NCI-H1092 (cell line): ENCODE measurements at places on chromosomes 11 and 22.

DNA sequence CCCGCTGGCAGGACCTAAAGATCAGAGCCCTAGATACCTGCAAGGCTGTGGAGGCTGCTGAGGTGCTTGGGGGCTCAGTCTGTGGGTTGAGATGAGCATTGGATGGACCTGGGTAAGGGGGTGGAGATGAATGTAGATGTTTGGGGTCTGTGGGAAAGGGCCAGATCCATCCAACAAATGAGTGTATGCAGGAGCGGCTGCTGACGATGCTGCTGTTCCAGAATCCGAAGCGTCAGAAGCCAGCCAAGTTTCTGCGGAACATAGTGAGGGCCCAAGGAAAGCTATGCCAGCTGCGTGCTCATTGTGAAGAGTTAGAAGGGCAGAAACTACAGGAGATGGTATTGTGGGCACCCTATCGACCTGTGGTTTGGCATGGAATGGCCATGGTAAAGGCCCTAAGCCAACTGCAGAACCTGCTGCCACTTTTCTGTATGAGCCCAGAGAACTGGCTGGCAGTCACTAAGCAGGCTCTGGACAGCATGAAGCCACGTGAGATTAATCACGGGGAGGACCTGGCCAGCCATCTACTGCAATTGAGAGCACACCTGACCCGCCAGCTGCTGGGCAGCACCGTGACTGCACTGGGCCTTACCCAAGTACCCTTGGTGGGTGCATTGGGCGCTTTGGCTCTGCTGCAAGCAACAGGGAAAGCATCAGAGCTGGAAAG lies 36.6 kb downstream of the RRP8 start:
- no peak for DNase-seq

GRCh38 chr11:24246715-24247114 lies 250.1 kb upstream of the LUZP2 start:
- DNase-seq: no peak

DNA sequence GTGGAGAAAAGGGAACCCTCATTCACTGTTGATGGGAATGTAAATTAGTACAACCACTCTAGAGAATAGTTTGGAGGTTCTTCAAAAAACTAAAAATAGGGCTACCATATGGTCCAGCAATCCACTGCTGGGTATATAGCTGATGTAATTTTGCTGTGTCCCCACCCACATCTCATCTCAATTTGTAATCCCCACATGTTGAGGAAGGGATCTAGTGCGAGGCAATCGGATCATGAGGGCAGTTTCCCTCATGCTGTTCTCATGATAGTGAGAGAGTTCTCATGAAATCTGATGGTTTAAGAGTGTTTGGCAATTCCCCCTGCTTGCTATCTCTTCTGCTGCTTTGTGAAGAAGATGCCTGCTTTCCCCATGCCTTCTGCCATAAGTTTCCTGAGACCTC lies 17.1 kb upstream of the OR52M1 start:
- DNase-seq: no peak

DNA sequence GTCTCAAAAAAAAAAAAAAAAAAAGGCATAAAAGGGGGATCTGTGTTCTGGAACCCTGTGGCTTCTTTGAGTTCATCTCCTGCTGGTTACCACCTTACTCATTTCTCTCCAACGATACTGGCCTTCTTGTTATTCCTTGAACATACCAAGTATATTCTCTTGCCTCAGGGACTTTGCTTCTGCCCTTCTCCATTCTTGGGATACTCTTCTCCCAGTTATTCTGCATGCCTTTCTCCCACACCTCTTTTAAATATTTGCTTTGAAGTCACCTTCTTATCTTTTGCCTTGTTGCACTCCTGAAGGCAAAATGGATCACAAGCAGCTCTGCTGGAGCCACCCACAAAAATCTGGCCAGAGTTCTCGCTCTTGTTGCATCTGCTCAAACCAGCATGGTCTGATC lies 76.0 kb upstream of the RRM1 start:
- DNase-seq: no peak

DNA sequence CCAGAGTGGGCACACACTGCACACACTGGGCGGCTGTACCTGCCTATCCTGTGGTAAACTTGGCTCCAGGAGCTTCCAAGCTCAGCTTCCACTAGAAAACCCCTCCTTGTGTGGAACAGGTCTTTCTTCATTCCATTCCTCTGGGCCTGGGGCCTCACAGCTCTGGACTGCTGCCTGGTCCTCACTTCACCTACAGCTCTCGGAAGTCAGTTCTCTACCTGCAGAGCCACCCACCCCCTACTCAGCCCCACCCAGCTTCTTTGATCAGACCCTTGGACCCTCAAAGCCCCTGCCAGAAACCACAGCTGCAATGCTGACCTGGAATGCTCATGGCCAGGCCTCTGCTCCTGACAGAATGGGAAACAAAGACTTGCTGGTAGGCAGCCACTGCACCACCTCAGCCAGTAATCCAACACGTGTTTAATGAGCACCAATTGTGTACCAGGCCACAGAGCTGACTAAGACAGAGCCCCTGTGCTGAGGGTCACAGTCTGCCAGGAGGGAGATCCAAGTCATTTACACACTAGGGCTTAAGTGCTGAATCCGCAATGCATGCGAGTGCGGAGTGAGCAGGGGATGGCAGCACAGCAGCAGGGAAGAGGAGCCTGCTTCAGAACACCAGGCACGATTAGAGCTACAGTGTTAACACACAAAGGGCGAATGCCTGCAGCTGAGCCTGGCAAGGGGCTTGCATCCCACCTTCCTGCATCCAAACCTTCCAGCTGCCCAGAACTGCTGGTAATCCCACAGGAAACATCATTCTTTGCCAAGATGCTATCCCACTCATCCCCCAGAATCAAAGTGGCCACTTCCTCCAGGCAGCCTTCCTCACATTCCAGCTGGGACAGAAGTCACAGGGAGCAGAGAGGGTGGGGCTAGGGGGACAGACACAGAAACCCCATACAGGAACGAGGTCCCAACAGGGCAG lies 4.6 kb downstream of the GNB1L start:
- no peak for DNase-seq

GRCh38 chr22:19559324-19559811 lies 35.2 kb upstream of the CLDN5 start:
- DNase-seq: no peak

DNA sequence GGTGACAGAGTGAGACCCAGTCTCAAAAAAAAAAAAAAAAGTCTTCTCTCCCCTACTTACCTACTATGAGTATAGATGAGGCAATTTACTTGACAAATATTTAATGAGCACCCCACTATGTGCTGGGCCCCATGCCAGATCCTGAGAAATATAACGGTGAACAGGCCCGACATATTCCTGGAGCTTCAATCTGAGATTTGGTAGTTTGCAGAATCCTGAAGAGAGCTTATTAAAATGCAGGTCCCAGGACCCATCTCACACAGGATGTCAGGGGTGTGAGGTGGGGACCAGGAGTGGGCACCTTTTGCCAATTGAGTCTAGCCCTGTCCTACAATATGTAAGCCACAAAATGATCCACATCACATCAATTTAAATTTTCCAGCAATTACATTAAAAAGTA lies 44.0 kb downstream of the KCNJ4 start:
- DNase-seq: no peak

DNA sequence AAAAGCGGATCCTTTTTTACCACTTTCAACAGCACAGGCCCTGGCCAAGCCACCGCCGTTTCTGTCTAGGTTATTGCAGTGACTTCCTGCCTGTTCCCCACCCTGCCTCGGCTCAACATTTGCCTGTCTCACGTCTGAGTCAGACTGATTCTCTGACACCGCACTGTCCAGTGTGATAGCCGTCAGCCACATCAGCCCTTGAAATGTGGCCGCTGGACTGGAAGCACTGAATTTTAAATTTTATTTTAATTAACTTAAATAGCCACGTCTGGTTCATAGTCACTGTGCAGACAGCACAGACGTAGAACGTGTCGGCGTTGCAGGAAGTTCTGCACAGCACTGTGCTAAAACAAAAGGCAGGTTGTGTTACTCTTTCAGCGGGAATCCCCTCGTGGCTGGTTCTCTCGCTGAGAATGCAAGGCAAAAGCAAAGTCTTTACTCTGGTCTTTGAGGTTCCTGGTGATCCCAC lies 56.3 kb upstream of the ADSL start:
- DNase-seq: no peak

DNA sequence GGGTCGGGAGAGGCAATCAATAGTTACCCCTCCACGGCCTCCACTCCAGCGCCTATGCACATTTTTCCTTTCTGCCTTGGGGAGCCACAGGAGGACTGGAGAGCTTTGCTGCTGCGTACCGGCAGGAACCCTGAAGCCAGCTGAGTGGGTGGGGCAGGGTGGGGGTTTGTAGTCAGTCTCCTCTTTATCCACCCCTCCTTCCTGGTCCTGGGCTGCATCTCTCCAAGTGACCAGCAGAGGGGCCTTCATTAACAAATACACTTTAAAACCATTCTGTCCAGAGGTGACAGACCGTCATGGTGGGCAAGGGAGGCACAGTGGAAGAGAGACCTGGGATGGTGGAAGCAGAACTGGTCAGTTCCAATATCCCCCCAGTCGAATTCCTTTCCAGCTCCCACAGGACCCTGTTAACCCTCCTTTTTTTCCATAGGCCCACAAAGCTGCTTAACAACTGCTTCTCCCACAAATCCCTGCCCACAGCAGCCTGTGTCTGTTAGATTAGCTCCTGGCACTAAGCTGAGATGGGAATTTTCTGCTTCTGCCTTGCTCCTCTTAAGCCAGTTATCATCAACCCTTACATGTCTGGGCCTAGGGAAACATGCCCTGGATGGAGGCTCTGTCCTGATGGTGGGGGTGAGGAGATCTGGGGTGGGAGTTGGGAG lies 3.9 kb upstream of the ABCG4 start:
- DNase-seq: peak; percentile 51
